Esophagus squamous epithelium (tissue), 5 donors: ENCODE measurements at places on chromosomes 7 and 10.

- no peak for DNase-seq
Observed at GRCh38 chr10:978826-979421, 9.3 kb upstream of the GTPBP4 start.

- DNase-seq, result no peak
Observed at GRCh38 chr10:60534761-60535389, 145.2 kb upstream of the ANK3 start.

DNA sequence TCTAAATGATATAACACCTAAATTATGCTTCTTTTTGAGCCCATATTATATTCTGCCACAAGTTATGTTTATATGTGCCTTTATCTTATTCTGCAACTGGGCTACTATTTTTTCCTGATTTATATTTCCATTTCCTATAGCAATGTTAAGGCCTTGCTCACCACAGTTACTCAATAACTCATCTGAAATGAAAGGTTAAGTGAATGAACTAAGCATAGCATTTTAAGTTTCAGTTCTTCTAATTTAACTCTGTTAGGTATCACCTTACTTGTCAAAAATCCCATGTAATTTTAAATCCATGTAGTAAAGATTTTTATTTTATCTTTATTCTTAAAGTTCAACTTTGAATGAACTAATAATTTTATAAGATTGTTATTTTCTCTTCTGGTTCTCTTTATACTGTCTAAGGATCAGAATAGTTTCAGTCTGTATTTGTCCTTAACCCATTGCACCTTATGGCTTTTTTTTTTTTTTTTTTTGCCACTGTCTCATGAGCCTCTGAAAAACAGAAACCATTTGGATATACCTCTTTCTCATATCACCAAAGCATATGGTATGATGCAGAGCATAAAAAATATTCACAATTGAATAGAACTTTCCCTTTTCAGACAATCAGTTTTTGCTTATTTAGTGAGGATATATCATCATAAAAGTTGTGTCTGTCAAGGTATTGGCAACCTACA lies 301.8 kb upstream of the ZWINT start:
- DNase-seq, result no peak

DNA sequence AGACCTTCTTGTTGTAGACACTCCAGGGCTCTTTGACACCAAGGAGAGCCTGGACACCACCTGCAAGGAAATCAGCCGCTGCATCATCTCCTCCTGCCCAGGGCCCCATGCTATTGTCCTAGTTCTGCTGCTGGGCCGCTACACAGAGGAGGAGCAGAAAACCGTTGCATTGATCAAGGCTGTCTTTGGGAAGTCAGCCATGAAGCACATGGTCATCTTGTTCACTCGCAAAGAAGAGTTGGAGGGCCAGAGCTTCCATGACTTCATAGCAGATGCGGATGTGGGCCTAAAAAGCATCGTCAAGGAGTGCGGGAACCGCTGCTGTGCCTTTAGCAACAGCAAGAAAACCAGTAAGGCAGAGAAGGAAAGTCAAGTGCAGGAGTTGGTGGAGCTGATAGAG lies 5.5 kb downstream of the GIMAP7 start:
- no peak for DNase-seq

DNA sequence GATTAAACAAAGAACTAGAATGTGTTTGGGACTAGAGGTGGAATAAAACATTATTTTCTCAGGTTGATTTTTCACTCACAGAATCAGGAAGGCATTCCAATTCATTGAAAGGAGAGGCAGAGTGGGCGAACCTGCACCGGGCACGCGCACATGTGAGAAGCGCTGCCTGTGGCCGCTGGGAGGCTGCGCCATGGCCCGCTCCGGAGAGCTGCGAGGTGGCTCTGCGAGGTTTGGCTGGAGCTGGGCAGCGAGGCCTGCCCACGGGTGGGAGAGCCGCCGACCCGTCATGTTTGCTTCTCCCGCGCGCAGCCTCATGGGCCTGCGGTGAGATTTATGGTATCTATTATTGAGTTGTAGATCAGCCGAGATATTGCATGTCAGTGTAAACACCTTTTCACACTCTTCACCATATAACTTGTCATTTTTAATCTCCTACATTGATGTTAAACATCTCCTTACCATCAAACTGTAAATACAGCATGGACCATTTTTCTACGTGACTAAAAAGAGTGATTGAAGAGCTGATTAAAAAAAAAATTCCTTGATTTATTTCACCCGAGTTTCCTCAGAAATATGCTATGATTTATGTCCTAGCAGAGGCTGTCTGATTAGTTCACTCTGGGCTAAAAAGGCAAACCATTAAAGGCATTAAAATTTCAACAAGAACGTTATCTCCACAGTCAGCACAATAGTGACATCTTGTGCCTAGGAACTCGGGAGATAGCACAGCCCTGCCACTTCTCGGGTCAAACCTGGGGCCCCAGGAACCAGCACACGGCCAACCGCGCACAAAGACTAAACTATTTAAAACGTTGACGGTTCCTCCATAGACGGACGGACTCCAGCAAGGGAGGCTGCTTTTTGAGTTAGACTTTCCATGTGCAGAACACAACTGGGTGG lies 96.6 kb upstream of the RNF32 start:
- no peak for DNase-seq

GRCh38 chr10:104434601-104435000 lies 81.0 kb downstream of the CFAP58 start:
- DNase-seq, result no peak

GRCh38 chr7:96045919-96046318 lies 273.6 kb downstream of the DYNC1I1 start:
- DNase-seq, result no peak

DNA sequence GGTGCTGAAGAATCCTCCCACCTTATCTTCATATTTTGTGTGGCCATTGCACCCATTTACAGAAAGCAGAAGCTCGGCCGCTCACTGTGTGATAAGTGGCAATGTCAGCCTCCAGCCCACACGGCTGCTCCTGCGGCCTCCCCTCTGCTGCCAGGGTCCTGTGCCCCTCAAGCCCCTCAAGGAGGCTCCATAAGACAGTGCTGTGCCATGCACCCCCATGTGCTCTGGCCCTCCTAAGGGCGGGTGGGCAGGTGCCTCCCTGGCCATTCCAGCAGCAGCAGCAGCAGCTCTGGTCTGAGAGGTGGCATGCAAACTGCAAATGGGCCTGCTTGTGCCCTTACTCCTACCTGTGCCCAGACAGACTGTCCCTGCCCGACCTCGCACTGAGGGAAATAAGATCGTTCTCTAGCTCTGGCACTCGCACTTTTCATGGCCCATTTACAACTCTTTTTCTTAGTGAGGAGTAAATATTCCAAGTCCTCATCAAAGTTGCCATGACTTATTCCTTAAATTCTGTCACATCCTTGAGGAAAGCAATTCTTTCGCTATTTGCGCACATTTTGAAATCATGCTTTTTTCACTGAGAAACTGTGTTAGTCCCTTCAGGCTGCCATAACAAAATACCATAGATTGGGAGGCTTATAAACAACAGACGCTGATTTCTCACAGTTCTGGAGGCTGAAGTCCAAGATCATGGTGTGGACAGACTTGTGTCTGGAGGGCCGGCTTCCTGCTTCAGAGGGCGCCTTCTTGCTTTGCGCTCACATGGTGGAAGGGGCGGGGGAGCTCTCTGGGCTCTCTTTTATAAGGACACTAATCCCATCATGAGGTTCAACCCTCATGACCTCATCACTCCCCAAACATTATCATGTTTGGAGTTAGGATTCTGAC lies 187.8 kb downstream of the COBL start:
- no peak for DNase-seq

DNA sequence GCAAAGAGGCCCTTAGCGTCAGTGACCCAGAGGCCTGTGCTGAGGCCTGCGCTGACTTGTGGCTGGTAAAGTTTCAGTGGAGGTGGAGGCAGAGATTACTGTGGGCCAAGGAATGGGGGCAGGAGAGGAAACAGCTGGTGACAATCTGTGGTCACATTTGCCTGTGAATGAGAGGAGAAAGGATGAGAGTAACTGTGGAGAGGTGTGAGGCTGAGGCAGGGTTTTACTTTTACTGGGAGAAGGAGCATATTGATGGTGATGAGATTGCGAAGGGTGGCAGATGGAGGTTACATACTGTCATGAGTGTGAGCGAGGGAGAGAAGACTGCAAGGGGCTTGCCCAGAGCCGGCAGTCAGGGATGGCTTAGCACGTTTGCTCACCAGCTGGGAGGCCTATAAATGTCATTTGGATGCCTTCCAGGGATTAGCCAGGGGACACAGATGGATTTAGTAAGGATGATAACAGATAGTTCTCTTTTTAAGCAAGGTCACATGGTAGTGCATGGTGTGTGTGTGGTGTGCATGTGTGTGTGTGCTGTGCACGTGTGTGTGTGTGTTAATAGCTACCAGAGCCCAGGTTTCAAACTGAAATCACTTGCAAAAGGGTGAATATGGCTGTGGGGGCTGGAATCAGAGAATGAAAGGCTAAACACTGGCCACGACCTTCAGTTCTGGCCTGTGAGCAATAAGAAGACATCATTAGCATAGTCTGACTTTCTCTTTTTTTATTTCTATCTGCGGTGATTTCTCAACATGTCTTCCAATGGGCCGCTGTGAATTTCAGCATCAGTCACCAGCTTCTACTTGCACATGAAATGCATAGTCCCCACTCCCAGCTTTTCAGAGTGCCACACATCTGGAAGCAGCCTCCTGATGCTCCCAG lies 291.5 kb upstream of the ZNF32 start:
- no peak for DNase-seq

DNA sequence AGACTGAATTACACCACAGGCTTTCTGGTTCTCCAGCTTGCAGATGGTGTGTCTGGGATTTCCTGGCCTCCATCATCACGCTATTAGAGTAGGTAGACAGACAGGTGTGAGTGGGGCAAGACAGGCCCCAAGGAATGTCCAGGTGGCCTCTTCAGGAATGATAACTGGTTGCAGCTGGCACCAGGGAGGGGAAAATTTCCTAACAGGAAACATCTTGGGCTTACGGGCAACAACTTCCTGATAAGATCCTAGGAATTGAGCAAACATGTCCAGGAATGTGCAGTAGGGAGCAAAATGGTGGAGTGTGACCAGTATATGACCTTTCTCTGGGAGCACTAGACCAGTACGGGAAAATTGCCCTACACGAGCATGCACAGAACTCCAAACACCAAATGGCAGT lies 11.3 kb downstream of the XRCC2 start:
- no peak for DNase-seq

DNA sequence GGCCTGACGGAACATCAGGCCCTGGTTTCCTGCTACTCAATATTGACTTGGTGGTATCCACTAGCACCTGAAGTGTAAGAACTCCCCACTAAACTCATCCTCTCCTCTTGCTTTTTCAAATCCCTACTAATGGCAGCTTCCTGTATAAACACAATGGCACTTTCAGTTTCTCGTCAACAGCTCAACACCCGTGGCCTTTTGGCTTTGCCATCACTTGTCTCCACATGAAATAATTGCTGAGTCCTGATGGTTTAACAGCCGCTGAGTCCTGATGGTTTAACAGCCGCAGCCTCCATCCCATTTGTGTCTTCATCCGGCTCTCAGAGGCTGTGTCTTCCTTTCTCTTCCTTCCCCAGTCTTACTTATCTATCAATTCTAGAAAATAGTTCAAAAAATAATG lies 261.4 kb upstream of the PITRM1 start:
- no peak for DNase-seq

GRCh38 chr10:96400465-96400864 lies 41.7 kb upstream of the OPALIN start:
- DNase-seq, result no peak

DNA sequence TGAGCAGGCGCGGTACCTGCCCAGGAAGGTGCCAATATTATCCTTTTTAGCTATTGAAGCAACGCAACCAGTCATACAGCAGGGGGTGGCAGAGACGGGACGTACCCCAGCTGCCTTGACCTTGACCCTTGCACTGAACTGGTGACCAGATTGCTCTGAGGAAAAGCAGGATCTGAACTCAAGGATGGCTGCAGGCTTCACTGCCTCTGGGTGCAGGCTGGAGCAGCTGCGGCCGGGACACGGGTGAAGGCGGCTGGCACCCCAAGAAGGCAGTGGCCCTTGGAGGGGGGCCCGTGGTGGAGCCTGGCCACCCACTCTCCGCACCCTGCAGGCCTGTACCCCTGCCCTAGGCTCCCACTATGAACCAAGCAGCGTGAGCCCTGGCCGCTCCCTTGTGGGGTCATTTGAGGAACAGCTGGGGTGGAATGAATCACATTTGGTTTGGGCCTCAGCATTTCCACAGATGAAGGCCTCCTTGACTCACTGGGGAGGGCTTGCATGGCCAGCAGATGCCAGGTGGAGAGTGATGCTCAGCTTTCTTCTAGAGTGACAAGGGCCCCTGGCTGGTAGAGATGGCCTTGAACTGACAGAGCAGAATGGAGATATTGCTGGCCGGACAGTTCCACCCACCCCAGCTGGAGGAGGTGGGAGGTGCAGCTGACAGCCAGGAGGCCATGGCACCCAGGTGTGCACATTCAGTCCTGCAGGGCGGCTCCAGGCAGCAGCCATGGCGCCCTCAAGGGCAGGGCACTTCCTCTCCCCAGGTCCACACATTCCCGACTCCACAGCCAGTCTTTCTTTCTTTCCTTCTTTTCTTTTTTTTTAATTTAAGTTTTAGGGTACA lies 218.7 kb downstream of the WDR37 start:
- no peak for DNase-seq

GRCh38 chr7:45573204-45573603 lies 964 bp upstream of the ADCY1 start:
- DNase-seq, result no peak

DNA sequence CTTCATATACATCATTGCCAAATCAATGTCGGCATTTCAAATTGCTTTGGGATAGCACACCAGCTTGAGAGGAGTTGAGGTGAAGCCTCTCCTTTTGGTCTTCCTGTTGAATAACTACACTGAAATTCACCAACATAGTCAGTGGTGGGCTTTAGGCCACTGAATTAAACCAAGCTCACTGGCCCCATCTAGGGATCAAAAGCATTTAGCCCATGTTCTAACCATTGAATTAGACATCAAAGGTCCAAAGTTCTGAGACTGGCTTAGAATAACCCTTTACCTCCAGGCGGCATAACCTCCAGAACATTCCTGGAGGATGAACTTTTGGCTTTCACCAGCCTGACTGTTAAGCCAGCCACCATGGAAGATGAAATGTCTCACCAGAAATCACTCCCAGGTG lies 54.6 kb downstream of the BPGM start:
- DNase-seq, result no peak

- no peak for DNase-seq
Observed at GRCh38 chr10:114289096-114289436, 50.0 kb downstream of the VWA2 start.

DNA sequence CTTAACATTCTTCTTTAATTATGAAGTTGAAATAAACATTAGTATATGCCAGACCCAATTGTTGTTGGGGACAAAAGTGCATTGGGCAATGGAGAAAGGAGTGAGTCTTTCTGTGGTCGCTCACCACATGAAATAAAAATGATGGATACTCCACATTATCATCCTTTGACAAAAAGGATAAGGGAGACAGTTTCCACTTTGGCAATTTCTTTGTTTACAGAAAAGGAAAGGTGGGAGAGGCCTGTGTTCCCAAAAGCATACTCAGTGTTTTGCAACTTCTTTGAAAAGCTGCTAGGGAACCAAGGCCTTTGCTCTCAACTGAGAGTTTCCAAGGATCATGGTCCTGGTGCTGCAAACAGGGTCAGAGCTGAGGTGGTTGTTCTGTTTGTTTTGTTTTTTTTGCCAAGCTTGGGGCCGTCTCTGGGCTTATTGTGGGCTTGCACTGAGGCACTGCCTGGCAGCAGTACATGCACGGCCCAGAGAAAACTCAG lies 341.9 kb downstream of the TNS3 start:
- no peak for DNase-seq
